ENCODE measurements at places on chromosomes 3 and 15.

- no peak for DNase-seq
Observed at GRCh38 chr3:60142009-60142408, 1092.2 kb upstream of the CFAP20DC start.

- DNase-seq: no peak
Observed at GRCh38 chr3:132679911-132680310, 19.8 kb downstream of the UBA5 start.

GRCh38 chr3:19171794-19172193 lies 23.5 kb downstream of the KCNH8 start:
- no peak for DNase-seq

GRCh38 chr15:28993720-28994053 lies 107.9 kb downstream of the APBA2 start:
- DNase-seq: no peak

GRCh38 chr3:31724116-31724515 lies 191.4 kb downstream of the STT3B start:
- no peak for DNase-seq

- DNase-seq: no peak
Observed at GRCh38 chr3:122533931-122534334, 19.2 kb upstream of the KPNA1 start.

- no peak for DNase-seq
Observed at GRCh38 chr3:31680072-31680870, 147.5 kb downstream of the STT3B start.

DNA sequence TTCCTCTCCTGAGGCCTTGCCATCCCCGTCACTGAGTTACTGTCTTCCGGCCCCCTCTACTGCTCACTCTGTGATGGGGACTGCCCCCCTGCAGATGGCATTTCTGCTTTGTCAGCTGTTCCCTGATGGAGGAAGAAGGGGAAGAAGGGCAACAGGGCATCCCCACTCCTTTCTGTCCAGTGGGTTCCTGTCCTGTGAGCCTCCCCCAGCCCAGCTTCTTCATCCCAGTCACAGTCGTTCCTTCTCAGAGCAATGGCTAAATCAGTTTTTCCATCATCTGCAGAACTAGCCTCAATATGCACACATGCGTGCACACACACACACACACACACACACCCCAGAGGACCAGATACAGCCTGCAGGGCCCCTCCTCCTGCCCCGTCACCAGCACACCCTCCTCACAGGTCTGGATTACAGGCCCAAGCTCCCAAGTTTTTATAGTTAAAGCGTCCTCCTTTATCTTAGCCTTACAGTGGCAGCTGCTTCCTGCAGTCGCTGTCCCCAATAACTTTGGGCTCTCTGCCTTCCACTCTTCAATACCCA lies 21.4 kb downstream of the ALDH1L1 start:
- no peak for DNase-seq

- no peak for DNase-seq
Observed at GRCh38 chr3:55481744-55482495, 5.2 kb downstream of the WNT5A start.

DNA sequence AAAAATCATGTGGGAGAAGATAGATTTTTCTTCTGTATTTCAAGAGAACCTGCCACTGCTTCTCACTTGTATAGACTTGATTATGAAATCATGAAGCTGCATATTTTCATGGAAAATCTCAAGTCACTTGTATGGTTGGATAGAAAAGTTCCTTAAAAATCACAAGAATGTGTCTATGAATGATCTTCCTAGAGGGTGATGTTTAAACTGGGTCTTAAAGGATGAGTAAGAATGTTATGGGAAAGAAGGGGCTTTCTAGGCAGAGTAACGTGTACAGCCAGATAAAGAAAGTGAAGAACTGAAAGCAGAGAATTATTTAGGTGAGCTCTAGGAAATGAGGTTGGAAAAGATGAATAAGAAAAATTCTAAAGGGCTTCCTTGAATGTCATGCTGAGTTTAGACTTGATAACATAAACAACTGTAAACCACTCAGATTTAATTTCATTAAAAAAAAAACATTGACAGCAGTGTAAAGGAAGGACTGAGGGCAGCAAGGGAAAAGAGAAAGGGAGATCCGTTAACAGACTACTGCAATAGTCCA lies 5.0 kb downstream of the CD47 start:
- DNase-seq: no peak

- no peak for DNase-seq
Observed at GRCh38 chr15:31159837-31160236, 58.3 kb upstream of the TRPM1 start.

GRCh38 chr3:136409549-136409948 lies 159.4 kb downstream of the PCCB start:
- no peak for DNase-seq

Data from effector CD4-positive, alpha-beta T cell (primary cell).